ENCODE measurements at places on chromosomes 16 and 17. TPM values are rescaled to one million over a fixed set of nuclear protein-coding genes. Genes with fewer than 3 reads are reported as not detected.

GRCh38 chr17:68238164-68238870 is 9.5 kb upstream of the AMZ2 start:
- DNase-seq = peak; percentile 60

Gene SLFN13
- total RNA-seq = 50.4 TPM

Gene KCNH6
- not detected for total RNA-seq

- DNase-seq = no peak
These were observed 18.8 kb downstream of the TNRC6A start for GRCh38 chr16:24748242-24748641.

Gene TP53TG3B
- total RNA-seq = not detected

Gene ABCC11
- not detected for total RNA-seq

DNA sequence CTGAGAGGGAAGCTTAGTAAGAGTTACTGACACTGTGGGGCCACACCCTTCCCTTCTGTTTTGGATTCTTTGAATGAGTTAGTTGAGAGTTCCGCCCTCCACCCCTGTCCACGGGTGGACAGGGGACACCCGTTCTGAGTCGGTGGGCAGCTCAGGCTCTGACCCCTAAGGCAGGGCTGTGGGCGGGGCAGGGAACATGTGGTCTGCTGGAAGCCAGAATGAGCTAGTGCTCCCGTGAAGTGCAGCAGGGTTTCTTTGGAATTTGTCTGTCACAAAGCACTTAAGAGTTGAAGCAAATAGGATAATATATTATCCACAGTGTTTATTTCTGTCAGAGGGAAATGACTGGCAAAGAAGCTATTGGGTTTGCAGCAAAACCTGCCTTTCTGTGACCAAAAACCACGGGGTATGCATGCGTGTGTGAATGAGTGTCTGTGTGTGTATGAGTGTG is 90.1 kb downstream of the CLEC16A start:
- no peak for DNase-seq

Gene RRAD
- total RNA-seq = 0.23 TPM

Gene ZSCAN10
- 0.35 TPM for total RNA-seq

Gene TP53TG3F
- not detected for total RNA-seq

Gene TELO2
- 49.1 TPM for total RNA-seq

Gene TP53TG3C
- not detected for total RNA-seq

DNA sequence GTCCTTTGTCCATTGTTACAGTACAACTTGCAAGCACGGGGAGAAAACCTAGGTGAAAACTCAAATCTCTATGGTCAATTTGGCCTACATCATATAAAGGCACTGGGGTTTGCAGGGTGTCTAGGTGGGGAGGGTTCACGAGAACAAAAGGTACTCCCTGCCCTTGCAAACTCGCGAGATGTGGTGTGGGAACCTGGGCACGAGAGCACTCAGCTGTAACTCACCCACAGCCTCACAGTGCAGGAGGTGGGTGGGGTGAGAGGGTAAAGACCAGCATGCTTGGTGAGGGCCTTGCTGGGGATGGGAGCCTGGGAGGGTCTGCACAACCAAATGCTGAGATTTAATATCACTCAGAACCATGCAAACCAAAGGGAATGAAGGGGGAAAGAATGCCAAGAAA is 18.4 kb upstream of the ZNF594 start:
- DNase-seq = no peak

All from activated CD4-positive, alpha-beta T cell treated with anti-CD3 and anti-CD28 coated beads, Interleukin-2, amount 10 ng/mL, durations not matched to agents 7 days and 5 days (primary cell).